ENCODE measurements at places on chromosomes 11 and 22.

- DNase-seq, result no peak
These were observed 8.4 kb downstream of the FXYD6 start for GRCh38 chr11:117868088-117868487.

- no peak for DNase-seq
These were observed 53.9 kb upstream of the TBCEL start for GRCh38 chr11:120969993-120970392.

GRCh38 chr11:10892250-10892649, 34.4 kb upstream of the ZBED5 start:
- no peak for DNase-seq

GRCh38 chr11:111977146-111978027, 40.2 kb downstream of the DIXDC1 start:
- no peak for DNase-seq

DNA sequence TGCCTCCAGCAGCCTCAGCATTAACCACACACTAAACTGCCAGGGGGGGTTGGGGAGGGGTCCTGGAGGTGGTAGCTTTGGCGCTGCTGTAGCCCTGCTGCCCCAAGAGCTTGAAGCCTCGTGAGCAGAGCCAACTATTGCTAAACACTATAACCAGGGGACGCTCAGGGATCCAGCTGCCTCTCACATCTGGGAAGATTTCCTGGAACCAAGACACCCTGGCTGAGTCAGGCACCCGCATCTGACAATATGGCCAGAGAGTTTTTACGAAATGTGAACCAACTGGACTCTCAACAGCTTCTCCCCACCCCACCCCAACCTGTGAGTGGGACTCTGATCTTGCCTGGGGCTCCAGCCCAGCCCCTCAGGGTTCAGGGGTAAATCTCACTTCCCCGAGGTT, 14.3 kb downstream of the C1QTNF6 start:
- DNase-seq, result no peak

DNA sequence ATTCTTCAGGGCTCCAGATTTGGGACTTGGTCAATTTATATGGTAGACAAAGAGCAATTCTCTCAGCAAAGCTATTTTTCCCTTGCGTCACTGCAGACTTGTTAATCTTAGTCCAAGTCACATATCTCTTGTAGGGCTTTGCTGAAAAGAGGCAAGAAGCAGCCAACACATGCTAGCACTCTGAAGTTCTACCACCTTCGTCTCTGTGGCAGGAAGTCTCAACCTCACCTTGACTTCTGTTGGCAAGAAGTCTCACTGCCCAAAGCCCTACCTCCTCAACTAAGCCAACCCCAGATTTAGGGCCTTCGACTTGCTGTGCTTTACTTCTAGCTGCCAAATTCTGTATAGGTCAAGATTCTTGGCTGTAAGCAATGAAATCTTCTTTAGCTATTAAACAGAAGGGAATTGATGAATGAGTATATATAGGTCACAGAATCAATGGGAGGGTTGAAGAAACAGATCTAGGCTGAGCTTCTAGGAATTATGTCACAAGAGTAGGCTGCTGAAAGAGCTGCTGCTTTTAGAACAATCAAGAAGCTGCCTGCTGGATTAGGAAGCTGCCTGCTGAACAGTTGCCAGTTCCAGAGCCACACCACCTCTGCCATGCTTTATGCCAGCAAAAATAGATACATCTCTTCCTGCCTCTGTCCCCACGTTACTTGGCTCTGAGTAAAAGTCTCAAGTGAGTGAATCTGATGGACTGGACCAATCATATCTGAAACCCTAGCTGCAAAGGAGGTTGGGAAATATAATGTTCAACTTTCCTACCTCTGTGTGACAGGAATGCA, 17.6 kb upstream of the NCR3LG1 start:
- no peak for DNase-seq

- DNase-seq, result no peak
These were observed 87.8 kb downstream of the WNT7B start for GRCh38 chr22:45889093-45889538.

GRCh38 chr22:24578355-24579257, 14.3 kb downstream of the LRRC75B start:
- no peak for DNase-seq

- DNase-seq, result no peak
These were observed 25.7 kb upstream of the MICAL3 start for GRCh38 chr22:18050065-18050464.

DNA sequence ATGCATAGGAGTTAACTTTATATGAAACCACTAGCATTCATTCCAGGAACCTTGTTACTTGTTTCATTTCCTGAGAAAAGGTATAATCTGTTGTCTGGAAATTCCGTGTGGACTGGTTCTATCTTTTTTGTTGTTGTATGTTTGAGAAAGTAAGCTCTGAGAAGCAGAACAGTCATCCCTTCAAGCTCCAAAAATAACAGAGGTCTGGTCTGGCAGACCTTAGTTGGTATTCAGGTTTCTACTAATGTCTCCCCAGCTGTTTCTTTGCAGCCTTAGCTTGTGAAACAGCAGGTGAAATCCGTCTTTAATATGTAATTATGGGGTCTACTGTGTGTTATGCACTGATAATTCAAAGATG, 2.4 kb downstream of the RNF121 start:
- DNase-seq, result no peak

DNA sequence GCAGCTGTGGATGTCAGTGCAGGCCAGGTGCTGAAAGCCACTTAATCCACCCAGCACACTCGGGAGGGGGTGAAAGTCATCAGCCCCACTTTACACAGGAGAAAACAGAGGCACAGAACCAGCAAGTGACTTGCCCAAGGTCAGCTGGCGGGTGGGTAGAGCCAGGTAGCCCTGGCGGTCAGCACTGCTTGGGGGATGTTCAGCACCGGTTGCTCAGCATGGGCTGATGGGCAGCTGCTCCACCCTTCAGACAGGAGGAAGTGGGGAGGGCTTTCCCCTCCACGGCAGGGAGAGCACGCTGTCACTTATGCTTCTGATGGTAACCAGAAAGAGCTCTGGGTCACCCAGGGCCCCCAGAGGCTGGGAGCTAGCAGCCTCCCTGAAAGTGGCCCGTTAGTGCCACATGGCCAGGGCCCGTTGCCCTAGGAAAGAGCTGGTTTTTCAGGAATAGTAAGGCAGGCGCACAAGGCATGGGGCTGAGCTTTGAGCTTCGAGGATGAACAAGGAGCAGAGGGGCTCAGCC, 417.9 kb downstream of the CTTN start:
- no peak for DNase-seq

DNA sequence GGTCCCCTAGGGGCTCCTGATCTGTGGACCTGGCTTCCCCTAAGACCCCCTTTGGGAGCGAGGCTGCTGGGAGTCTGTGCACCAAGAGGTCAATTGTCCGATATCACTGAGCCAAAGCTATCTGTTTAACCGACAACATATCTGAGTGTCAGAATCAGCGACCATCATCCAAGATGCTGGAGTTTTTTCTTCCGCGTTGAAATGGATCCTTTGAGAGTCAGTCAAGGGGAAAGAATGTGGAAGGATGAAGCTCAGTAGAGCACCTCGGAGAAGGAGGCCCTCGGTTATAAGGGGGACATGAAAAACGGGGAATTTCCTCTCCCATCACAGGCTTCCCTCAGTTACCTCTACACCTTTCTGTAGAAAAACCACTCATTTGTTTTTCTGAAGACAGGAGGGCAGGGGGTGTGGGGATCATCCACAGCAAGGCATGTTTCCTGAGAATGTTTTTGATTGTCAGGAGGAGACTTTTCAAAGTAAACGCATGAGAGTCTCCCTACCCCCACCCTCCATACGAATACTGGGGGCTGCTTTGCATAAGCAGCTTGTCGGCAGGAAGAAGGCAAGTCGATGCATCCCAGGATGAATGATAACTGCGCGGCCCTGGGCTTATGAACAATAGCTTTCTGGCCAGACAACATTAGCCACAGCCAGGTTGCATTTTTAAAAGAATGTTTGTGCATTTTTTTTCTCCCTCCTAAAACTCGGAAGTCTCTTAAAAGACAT, 37.7 kb upstream of the CCND1 start:
- DNase-seq, result no peak

- no peak for DNase-seq
These were observed 46.5 kb upstream of the CCND1 start for GRCh38 chr11:69594481-69594880.

- no peak for DNase-seq
These were observed 41.6 kb downstream of the AHNAK start for GRCh38 chr11:62505059-62505439.

DNA sequence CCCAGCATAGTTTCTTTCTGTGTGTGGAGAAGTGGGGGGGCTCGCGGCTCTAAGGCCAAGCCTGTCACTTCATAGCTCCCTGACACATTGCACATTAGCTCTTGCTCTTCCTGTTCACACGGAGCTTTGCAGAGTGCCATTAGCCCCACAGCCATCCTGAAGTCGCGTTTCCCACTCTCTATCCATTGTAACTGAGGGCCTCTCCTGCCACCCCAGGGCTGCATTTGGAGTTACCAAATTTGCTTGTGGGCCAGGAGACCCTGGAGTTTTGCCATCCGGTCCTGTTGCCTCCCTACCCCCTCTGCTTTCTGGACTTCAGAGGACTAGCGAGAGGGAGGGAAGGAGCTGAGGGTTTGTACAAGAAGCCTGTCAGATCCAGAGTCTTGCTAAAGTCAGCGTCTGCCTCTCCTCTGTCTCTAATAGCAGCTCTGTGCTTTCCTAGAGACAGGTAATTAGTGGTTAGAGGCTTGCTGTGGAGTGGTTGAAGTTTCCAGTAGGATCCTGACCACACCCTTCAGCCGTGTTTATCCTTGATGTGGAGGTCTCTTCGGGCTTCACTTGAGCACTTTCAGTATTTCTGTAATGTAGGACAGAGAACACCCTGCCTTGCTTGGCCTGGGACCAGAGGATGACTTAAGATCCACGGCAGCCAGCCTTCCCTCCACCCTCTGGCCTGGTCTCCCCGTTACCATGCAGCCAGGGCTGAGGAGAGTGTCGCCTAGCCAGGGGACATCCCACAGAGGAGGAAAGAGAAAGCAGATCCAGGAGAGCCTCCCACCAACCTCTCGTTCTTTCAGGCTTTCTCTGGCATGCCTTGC, 14.1 kb downstream of the DCPS start:
- peak; percentile 87 for DNase-seq

DNA sequence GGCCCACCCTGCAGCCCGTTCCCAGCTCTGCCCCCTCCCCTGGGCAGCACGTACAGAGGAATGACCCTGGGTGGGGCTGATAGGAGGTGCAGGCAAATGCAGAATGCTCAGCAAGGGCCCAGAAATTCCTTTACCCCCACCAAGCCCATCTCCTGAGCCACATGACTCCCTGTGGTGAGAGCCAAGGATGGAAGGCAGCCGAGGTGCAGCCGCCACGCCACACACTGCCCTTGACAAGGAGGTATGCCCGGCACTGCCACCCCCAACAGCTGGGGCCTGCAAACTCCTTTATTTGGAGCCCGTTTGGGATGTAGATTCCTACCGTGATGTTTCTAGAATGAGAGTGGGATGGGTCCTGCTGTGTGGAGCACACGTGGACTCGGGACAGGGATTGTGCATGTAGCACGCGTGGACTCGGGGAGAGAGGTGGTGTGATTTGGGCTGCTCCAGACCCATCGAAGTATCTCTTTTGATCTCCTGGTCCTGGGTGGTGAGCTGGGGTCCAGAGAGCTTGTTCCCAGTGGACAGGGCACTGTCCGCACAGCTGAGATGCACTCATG, 12.9 kb downstream of the GTSE1 start:
- DNase-seq, result no peak

- peak; percentile 89 for DNase-seq
These were observed 1289.4 kb downstream of the LRRC4C start for GRCh38 chr11:40170078-40170477.

GRCh38 chr11:46741600-46742484, 22.8 kb downstream of the F2 start:
- no peak for DNase-seq

- no peak for DNase-seq
These were observed 62.8 kb downstream of the AAMDC start for GRCh38 chr11:77883775-77884174.

- DNase-seq, result no peak
These were observed 40.8 kb downstream of the PGM2L1 start for GRCh38 chr11:74357449-74357848.

DNA sequence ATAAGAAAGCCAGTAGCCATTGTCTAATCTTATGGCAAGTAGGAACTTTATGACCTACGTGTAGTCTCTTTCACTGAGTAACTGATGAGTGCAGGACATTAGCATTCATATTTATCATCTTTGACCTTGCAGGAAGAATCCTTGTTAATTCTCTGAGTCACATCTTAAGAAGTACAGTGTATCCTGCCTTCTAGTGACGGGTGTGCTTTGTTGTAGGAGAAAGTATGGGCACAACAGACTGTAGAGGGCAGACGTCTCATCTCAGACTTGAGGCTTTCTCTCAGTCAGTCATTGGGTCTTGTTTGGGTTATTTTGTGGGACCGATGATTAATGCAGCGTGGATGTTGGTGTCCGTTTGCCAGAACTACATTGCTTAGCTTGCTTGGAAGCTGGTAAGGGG, 6.8 kb downstream of the RNF214 start:
- no peak for DNase-seq

DNA sequence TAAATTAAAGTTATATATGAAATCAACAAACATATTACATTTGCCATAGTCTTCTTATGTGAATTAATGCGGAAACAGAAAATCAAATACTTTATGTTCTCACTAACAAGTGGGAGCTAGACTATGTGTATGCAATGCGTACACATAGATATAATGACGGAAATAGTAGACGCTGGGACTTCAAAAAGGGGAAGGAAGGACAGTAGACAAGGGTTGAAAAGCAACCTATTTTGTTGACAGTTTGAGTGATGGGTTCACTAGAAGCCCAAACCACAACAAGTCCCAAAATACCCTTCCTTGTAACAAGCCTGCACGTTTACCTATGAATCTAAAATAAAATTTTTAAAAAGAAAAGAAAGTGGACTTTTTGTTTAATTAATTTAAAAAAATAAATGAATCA, 430.8 kb upstream of the CNTN5 start:
- DNase-seq, result no peak

GRCh38 chr11:123374622-123374968, 55.5 kb upstream of the GRAMD1B start:
- no peak for DNase-seq

- DNase-seq, result no peak
These were observed 88.8 kb downstream of the ABTB2 start for GRCh38 chr11:34268906-34269430.

GRCh38 chr11:21794306-21794705, 398.6 kb upstream of the ANO5 start:
- no peak for DNase-seq

GRCh38 chr22:30245985-30246813, at the start of gene LIF:
TSS of gene LIF (minus strand) at chr22:30246759. CDS start at chr22:30246695, 64 bp downstream.
- peak; percentile 65 for DNase-seq

- peak; percentile 22 for DNase-seq
These were observed 18.7 kb upstream of the JHY start for GRCh38 chr11:122863704-122864326.

DNA sequence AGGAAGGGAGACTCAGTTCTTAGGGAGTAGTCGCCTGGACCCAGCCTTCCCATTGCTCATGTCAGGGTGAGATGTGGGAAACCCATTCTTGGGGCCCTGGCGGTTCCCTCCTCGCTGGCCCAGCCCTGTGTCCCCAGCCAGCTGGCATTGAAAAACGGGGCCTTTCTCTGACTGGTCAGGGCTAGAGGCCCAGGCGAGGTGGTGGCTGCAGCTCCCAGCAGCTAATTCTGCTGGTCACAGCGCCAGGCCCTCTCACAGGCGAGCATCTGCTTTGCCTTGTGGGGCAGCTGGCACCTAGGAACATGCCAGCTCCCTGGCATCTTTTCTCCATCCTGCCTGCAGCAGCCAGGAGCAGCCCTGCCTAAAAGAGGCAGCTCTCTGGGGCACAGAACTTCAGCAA, 20.1 kb downstream of the TSPAN18 start:
- no peak for DNase-seq

Data from SW480 (cell line).